Nucleus accumbens (tissue), 56 donors: ENCODE measurements at places on chromosomes 5 and 9.

- no peak for DNase-seq
Measured at GRCh38 chr9:120742951-120743416, 28.7 kb upstream of the MEGF9 start.

DNA sequence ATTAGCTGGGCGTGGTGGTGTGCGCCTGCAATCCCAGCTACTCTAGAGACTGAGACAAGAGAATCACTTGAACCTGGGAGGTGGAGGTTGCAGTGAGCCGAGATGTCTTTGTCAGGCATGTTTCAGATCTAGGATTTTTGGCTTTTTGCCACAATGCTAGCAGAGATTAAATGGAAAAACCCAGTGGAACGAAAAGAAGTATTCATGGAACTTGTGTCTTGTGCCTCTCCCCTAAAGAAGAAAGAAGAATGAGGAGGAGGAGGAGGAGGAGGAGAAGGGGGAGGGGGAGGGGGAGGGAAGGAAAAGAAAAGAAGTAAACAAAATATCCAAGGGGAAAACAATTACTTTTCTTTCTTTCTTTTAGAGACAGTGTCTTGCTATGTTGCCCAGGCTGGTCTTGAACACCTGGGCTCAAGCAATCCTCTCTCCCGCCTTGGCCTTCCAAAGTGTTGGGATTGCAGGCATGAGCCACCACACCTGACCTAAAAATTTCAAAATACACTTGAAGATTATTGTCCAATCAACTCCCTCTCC is 106.0 kb downstream of the ARRDC3 start:
- no peak for DNase-seq

- no peak for DNase-seq
Measured at GRCh38 chr9:104915753-104916152, 12.2 kb downstream of the ABCA1 start.

DNA sequence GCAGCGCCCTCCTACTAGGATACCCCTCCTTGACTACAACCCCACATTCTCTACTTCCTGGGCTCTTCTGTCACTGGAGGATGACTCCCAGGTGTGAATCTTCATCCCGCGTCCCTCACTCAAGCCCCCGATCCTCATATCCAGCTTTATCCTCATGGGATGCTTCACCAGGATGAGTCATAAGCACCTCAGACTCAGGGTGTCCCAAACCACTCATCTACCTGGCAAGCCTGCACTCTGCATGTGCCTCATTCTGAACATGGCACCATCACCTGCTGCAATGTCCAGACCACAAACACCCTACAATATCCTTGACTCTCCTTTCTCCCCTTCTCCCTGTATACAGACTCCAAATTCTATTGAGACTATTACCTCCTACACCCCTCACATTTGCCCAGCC is 1.5 kb upstream of the TGFBI start:
- no peak for DNase-seq

DNA sequence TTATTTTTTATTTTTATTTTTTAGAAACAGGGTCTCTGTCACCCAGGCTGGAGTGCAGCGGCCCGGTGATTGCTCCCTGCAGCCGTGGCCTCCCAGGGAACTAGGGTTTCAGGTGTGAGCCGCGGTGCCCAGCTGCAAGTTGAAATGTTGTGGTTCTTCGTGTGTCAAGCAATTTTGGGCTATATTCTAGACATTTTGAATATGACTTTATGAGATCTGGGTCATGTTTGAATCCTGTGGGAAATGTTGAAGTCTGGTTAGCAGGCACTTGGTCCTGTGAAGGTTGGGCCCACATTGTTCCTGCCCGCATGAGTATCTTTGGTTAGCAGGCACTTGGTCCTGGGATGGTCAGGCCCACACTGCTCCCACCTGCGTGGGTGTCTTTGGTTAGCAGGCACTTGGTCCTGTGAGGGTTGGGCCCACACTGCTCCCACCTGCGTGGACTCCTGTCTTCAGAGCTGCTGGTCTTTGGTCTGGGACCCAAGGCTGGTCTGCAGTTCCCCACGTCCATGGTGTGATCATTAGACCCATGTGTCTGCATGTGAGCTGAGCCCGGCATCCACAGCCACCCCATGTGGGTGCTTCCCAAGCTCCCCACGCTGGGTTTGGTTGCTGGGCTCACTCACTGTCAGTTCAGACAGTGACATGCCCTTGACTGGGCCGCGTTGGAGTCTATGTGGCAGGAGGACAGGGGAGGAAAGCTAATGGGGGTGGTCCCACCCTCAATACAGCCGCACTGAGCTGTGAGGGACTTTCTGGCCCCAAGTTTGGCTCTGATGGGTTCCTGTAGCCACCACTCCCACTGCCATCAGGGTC is 7.1 kb downstream of the FBXW5 start:
- DNase-seq: no peak

DNA sequence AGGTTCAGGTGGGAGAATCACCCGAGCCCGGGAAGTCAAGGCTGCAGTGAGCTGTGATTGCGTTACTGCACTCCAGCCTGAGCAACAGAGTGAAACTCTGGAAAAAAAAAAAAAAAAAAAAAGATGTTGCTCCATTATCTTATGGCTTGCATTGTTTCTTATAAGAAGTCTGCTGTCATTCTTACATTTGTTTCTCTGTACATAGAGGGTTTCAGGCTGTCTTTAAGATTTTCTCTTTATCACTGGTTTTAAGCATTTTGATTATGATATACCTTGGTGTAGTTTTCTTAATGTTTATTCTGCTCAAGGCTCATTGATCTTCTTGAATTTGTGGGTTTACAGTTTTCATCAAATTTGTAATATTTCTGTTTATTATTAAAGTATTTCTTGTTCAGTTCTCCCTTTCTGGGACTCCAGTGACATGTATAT is 35.2 kb downstream of the MVB12B start:
- no peak for DNase-seq

DNA sequence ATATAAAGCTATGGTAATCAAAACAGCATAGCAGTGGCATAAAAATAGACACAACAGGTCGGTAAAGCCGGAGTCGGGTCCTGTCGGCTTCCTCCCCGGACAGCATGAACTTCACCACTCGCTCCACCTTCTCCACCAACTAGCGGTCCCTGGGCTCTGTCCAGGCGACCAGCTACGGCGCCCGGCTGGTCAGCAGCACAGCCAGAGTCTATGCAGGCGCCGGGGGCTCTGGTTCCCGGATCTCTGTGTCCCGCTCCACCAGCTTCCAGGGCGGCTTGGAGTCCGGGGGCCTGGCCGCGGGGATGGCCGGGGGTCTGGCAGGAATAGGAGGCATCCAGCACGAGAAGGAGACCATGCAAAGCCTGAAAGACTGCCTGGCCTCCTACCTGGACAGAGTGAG is 124.0 kb downstream of the CSNK1G3 start:
- no peak for DNase-seq

DNA sequence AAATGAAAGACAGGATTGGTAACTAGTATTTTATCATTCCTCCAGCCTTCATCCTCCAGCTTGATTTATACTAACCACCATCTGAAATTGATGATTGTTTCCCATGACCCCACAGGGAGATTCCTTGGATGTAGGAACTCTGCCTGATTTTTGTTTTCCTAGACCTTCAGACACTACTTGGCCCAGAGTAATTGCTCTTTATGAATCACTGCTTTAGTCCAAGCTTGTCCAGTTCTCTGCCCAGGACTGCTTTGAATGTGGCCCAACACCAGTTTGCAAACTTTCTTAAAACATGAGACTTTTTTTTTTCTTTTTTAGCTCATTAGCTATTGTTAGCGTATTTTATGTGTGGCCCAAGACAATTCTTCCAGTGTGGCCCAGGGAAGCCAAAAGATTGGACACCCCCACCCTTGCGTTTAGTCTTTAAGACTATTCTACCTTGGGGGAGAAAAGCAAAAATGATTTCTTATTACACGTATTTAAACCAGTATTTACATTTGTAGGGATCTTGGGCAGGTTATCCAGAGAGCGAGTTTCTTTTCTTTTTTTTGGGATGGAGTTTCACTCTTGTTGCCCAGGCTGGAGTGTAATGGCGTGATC is 18.4 kb downstream of the BASP1 start:
- DNase-seq: no peak

DNA sequence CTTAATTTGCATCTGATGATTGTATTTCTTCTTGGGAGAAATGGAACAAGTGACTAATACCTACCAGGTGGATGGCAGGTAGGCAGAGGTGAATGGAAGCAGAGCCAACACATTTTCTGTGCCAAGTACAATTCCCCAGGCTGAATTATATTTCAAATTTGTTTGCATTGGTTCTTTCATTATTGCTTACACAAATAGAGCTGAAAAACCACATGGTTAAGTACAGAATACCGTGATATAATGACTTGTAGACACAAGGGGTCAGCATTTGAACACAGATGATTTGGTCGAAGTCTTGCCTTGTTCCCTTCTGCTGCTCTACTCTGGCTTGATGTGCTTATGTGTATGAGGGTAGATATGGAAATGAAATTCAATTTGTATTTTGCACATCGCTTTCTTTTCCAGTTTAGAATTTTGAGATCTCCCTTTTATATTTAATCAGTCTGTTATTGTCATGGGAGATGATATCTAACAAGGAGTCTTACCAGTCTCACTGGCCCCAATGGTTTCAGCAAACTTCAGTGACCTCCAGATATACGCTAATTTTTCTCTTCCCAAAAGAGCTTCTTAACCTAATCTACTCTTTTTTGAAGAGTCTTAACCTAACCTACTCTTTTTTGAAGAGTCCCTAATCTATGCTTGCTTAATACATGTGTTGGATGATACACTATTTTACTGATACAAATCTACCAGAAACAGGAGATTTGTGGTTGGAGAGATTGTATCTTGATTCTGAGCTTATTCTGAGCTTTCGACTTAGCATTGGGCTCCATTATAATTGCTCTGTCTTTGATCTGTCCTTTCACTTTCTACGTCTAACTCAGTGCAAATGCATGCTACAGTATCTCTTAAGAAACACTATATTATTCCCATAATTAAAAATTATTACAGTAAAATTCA is 88.1 kb downstream of the PCSK1 start:
- DNase-seq: no peak
